ENCODE measurements at places on chromosomes 6 and 20.

DNA sequence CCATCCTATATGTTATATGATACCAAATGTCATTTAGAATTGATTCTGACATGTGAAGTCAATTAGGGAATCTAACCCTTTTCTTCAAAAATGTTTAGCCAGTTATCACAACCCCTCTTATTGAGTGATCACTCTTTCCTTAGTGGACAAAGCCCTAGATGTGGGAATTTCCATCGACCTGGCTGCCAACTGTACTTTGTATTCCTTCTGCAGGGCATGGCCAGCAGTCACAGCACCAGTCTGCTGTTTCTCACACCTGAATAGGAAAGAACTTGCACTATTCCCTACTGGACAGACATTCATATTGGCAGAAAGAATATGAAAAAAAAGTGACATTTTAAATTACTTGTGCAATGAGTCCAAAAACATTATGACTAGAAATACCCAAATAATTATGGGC, 271.0 kb downstream of the PACRG start:
- DNase-seq = no peak

GRCh38 chr20:56273491-56273890, 25.0 kb downstream of the MC3R start:
- DNase-seq = no peak

DNA sequence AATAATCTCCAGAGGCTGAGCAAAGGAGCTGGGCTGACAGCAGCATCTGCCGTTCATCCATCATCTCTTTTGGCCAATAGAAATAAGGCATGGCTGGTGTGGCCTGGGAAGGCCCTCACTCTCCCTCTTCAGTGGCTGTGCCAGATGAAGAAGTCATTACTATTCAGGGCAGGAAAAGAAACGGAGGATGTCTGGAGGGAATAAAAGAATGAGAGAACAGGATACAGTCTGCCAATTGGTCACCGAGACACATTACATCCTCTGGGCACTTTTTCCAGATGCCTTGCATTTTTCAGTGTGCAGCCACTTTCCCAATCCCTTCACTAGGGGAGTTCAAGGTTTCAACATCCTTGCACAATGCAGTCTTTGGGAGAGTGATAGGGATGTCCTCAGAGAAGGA, 32.2 kb upstream of the VGLL2 start:
- DNase-seq = no peak

GRCh38 chr6:101912311-101912710, 518.8 kb downstream of the GRIK2 start:
- no peak for DNase-seq

DNA sequence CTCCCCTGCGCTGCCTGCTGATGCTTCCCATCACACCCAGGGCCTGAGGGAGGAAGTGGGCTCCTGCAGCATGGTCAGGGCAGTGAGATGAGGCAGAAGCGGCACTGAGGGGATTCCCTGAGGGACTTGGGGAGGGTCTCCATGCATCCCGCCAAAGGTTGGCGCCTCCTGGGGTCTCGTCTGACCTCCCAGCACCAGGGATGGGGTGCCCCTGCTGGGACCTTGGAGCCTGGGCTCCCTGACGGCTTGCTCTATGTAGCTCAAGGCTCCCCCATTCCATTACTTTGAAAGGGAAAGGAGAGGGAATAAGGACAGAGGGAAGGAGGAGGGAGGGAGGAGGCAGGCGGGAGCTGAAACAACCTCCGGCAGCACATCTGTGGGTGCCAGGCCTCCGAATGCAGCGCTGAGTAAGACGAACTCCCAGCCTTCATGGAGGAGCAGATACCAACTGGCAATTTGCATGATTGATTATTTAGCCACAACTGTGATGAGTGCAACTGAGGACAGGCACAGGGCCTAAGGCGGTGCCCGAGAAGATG, 259.3 kb downstream of the ERMARD start:
- no peak for DNase-seq

DNA sequence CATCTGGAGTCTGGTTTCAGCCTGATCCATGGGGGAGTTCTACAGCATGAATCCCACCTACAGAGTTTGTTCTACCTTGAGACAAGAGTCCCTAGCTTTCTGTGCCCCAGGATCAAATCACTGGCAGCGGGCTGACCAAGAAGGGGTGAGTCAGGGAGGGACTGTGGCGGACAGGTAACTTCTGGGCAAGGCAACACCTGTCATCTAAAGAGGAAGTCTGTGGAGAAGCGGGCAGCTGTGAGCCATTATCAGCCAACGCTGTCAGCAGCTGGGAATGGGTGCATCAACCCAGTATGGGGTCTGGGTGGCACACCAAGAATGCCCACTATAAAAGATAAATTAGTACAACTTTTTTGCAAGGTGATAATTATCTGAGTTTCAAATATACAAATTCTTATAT, 45.9 kb downstream of the UBE3D start:
- DNase-seq = no peak

DNA sequence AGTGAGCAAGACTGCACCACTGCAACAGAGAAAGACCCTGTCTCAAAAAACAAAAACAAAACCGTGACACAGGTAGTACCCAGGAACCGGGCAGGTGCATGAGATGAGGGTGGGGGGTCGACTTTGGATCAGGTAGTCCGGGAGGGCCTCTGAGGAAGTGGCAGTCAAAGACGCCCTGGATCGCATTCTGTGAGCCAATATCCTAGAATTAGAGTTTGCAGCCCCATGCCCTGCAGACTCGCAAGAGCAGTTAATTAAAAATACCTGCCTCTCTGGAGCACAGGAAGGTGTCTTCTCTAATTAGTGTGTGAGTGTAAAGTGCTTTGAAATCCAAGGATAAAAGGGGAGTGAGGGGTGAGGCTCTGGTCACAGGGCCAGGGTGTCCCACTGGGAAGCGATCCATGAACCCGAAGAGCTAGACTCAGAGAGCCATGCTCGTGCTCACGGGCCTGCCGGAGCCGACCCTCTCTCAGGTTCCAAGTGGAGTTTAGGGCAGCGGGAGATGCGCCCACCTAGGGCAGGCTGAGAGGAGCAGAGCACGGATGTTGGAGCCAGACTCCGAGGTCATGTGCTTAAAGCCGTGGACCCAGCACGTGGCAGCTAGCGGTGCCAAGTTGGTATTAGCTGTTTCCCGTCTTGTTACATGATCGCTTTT, 74.7 kb upstream of the PTPN1 start:
- no peak for DNase-seq

DNA sequence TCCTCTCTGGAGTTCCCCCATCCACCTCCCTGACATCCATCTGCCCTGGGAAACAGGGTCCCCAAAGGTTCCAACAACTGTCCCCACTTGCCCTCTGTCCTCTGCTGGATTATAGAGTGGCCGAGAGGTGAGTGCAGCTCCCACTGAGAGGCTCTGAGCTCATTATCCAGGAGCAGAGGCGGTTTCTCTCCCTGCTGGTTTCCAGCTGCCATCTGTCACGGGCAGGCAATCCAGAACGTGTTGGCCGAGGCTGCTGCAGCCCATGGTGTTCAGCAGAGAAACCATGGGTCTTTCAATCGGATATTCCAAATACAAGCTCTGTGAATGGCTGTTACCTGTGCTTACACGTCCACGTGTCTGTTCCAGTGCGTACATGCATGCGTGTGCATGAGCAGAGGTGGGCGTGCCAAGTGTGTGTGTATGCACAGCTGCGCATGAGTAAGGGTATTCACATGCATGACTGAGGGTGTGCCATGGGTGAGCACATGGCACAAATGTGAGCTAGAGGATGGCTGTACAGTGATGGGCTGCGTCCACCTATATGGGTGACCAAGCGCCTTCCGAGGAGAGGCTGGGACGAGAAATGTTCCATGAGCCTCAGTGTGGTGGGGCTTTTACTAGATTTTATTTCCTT, 183.7 kb upstream of the PMEPA1 start:
- DNase-seq = no peak

- no peak for DNase-seq
Observed at GRCh38 chr20:2701671-2702081, 9.1 kb downstream of the EBF4 start.

DNA sequence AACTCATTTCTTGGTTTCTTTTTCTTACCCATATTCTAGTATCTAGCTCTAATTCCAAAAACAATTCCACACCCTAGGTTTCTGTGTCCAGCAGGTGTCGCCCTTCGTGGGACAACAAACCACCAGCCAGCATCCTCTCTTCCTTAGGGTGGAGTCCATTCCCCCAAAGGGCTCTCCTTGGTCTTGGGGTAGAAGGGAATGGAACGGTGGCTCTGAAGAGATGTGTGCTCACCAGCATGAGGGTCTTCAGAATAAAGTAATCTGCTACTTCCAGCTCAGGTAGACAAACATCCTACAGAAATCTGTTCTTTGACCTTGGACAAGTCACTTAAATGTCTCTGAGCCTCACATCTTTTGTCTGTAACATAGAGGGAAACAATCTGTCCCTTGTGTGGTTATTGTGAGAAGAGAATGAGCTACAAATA, 7.2 kb downstream of the HLA-DMB start:
- DNase-seq = peak; percentile 62

DNA sequence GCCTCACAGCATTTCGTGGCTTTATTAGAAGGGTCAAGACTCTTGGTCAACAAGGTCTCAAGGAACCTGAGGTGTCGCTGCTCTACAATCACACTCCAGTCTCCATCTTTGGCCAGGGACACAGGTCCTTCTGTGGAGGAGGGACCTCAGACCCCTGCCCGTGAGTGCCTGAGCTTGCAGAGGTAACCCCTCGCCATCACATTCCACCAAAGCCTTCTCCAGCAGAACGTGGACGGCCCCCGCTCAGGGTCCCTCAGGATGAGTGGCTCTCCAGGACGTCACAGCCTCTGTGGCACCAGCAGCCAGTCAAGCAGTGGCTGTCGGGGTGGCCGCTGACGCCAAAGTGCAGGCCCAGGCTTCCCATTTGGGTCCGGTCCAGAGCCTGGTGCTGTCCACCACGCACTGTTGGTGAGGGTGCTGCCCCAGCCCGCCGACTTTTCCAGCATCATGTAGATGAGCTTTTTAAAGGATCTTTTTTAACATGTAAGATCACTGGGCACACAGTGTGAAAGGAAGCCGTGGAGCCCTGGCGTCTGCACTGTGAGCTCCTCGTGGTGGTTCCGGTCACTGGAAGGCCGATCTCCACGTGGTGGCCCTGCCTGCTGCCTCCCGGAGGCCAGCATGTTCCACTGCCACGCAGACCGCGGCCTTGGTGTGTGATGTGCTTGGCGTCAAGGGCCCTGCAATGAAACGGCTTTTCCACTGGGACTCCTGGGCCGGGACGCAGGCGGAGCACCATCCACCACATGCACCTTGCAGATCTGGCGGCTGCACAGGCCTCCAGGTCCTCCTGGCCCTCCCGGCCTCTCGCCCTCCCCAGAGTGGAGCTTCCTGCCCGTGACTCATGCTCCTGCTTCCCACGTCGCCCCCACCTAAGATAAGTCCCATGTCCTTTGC, 8.3 kb upstream of the KIF25 start:
- DNase-seq = no peak

- no peak for DNase-seq
Observed at GRCh38 chr6:136470044-136470443, 80.2 kb downstream of the MAP7 start.

GRCh38 chr6:44468835-44469234, 81.3 kb downstream of the CDC5L start:
- no peak for DNase-seq

DNA sequence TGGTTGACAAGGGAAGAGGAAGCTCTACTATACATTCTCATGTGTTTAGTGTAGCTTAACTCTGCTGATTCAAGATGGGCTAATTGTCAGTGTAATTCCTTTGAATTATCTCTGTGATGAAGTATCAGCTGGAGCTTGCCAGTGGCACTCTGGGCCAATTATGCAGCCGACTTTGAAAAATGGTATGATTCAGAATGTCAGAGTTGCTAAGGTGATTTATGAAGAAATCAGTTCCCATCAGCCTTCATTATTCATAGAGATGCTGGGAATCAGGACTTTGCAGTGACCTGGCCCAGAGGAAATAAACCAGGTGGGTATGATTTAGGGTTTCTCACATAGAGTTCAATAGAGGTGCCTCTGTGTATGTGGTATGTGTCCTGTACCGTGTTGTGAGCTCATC, 33.4 kb downstream of the KCNS1 start:
- DNase-seq = no peak

- no peak for DNase-seq
Observed at GRCh38 chr20:50373674-50374286, 136.4 kb upstream of the PTPN1 start.

DNA sequence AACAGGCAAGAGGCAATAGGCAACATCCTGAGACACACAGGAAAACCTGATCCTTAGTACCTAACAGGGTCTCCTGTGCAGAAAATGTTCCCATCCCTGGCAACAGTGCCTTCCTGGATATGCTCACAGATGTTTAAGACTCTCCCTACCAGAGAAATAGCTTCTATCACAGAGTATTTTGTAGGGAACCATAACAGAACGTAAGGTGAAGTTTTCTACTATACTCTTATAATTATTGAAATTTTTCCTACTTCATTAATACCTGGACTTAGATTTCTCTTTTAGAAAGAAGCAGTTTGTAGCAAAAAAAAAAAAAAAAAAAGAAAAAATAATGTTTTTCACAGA, 33.5 kb upstream of the LGSN start:
- DNase-seq = no peak

DNA sequence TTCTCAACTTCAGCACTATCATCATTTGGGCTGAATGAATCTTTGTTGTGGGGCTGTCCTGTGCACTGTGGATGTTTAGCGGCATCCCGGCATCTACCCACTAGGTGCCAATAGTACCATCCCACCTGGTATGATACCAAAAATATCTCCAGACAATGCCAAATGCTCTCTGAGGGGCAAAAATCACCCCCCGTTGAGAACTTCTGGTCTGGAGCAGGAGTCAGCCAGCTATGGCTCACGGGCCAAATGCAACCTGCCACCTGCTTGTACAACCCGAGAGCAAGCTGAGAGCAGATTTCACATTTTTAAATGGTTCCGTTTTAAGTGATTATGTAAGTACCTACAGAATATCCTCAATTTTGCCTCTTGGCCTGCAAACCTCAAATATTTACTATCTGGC, 26.8 kb downstream of the KCNB1 start:
- DNase-seq = no peak

DNA sequence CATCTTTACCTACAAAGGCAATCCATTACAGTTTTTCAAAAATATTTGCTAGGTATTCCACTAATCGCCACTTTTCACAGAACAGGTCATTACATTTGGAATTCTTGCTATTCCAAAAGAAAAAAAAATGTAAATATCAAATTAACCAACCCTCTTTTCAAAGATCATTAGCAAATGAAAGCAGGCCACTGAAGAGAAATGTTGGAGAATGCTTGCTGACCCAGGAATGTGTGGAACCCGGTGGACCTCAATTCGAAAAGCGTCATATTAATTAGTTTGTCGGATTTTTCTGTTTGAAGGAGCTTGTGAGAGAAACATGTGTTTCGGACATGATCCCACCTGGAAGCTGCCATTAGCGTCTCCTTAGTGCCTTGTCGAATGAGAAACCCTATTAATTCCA, 27.9 kb upstream of the SERPINB9 start:
- no peak for DNase-seq

DNA sequence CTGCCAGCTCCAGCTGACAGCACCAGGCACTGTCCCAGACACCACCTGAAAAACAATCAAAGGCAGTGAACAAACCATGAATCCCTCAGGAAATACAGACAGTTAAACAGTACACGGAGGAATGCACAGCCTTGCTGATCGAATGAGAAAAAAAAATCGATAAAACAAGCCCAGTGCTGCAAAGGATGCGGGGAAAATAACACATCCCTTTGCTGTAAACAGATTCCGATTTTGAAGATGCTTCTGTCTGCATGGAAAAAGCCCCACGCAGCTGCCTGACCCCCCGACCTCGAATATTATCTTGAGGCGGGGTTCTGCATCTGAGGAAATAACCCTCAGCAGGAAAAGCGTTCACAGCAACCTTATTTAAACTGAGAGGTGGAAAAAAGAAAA, 43.9 kb downstream of the RBM38 start:
- DNase-seq = no peak

GRCh38 chr6:111724505-111724904, 118.8 kb upstream of the TRAF3IP2 start:
- no peak for DNase-seq

GRCh38 chr6:3928111-3928510, 78.9 kb downstream of the FAM50B start:
- no peak for DNase-seq
